Mucosa of gallbladder (tissue), 1 donor: ENCODE measurements at places on chromosomes 3 and 15. TPM values are rescaled to one million over a fixed set of nuclear protein-coding genes. Genes with fewer than 3 reads are reported as not detected.

Gene PLSCR2
- 0.35 TPM for total RNA-seq

- no peak for DNase-seq
Observed at GRCh38 chr15:39640665-39641064, 59.8 kb downstream of the THBS1 start.

DNA sequence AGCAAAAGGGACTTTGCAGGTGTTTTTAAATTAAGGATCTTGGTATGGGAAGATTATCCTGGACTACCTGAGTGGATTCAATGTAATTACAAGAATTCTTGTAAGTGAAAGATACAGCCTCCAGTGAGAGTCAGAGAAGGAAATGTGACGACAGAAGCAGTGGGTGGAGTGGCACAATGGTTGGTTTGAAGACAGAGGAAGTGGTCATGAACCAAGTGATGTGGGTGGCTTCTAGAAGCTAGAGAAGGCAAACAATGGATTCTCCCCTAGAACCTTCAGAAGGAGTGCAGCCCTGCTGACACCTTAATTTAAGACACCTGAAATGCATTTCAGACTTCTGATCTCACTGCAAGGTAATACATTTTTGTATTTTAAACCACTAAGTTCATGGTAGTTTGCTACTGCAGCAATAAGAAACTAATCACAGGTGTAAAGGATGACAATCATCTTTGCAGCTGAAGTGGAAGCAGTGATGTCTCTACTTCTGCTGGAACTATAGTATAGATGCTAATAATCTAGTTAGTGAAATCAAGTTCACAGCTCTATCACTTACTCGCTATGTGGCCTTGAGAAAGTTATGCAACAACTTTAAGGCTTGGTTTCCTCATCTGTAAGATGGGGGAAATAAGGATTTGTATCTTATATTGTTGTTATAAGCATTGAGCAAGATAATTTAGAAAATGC is 403.4 kb upstream of the SUCLG2 start:
- DNase-seq, result no peak

DNA sequence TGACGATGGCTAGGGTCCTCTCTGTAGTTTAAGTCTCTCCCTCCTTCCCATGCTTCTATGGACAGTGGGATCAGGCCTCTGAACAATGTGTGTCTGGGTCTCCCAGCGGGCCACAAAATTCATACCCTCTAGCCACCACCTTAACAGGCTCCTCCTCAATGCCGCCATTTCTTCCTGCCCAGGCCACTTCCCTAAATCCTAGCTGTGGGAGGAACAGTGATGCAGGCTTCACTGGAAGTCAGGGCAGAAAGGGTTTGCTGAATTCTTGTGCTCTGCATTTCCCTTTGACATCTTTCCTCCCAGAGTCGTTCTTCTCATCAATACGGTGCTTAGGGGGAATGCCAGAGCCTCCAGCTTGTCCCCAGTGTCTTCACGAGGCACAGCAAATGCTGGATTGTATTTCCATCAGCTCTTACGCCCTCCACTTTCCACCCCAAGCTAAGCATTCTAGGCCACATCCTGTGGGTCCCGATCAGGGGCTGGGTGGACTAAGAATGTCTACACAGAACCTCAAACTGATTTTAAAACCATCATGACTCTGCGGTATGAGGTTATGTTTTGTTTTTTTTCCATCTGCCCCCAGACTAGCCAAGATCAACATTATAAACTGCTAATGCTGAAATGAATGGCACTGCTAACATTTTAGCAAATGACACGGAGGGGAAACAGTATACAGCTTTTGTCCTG is 11.9 kb upstream of the LDHAL6B start:
- DNase-seq, result no peak

GRCh38 chr3:195035345-195036202 is 235.4 kb downstream of the XXYLT1 start:
- no peak for DNase-seq

- DNase-seq, result no peak
Observed at GRCh38 chr15:61076598-61077170, 152.4 kb downstream of the RORA start.

- DNase-seq, result no peak
Observed at GRCh38 chr3:55782351-55782750, 295.2 kb upstream of the WNT5A start.

DNA sequence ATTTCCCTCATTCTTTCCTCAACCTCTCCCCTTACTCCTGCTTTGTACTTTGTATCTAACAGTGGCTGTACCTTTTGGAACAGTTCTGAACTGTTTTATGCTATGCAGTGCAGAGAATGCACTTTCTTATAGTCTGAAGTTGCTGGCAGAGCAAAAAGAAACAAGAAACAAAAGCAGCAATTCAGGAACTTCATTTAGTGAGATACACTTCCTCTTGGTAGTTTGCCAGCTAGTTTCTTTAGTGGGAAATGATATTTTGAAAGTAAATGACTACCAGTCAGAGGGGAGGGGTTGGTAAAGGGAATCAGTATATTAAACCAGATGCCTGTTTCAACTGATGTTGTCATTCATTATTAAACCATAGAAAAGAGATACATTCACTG is 55.0 kb upstream of the CHD2 start:
- no peak for DNase-seq

- peak; percentile 73 for DNase-seq
Observed at GRCh38 chr15:84878504-84878903, 6.0 kb upstream of the SLC28A1 start.

GRCh38 chr3:74267131-74267530 is 347.3 kb downstream of the CNTN3 start:
- DNase-seq, result no peak

DNA sequence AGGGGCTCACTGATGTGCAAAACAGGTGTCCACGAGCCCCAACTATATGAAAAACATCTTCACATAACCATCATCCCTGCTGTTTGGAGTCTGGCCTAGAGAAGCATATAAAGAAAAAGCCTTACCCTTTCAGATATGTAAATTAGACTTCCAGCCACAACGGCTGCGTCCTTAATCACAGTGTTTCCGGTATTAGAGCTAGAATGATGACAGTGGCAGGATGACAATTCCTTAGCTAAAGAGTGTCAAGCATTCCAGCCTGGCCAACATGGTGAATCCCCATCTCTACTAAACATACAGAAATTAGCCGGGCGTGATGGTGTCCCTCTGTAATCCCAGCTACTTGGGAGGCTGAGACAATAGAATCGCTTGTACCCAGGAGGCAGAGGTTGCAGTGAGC is 19.5 kb upstream of the SAMD7 start:
- DNase-seq, result no peak

DNA sequence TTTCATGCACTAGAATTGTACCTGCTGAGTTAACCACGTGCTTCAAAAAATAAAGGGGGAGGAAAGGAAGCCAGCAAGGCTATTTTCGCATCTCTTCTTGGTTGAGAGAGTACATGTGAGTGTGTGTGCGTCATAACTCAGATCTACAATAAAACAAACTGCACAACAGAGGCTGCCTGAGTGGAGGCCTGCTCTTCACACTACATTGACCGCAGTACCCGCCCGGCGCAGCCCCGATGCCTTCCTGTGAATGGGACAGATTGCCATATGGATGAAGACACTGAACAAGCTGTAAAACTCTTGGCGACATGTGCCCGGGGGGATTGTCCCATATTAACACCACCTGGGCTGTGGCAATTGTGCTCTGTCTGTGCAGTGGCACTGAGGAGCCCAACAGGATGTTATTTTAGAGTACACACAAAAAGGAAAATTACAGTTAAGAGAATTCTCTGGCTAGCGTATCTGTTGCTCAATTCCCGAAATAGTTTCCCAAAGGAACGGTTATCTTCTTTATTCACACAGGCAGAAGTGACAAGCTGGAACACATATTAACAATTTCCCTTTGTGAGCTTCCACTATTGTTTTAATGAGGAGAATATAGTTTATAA is 551.5 kb downstream of the FOXP1 start:
- DNase-seq, result no peak

DNA sequence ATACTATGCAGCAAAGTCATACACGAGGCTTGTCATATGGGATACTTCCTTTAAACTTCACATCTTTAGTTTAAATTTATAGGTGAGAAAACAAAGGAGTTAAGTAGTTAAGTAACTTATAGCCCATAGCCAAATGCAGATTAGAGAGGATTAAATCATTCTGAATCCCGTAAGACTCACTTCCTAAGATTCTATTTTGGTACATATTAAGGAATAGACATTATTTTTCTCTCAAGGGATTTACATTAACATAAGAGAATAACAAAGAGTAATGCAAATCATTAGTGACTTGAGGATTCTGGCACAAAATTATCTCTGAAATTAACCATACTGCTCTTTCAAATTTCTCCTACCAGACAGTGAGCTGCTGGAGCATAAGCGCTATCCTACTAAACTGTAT is 747.4 kb upstream of the ARPP21 start:
- no peak for DNase-seq

DNA sequence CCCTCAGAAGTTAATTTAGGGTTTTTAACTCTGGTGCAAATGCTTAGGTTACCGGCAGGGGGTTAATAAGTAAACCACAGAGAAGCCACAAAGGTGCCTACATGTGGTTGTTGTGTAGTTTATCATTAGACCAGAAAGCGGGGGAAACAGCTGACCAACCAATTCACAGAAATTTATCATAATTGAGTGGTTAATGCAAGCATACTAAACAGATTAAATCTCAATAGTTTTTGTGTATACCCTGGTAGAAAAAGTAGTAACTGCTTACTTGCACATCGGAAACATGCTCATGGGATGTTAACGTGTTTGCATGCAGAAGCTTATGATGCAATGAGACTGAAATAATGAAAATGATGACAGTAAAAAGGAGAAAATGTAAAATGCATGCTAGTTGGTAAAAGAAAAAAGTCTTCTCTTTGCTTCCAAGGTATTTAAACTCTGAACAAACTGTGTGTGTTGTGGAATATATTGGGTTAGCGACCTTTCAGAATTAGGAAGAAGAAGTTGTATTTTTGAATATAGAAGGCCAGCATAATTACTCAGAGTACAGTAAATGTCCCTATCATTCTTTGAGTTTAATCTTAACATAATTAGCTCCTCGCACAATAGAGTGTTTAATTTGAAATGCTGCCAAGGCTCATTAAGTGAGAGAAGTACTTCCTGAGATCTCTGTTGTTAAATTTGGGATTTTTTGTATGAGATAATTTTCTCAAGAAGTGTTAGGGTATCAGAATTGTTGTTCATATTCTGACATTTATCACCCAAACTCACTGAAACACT is 316.2 kb downstream of the PTPRG start:
- no peak for DNase-seq

- DNase-seq, result no peak
Observed at GRCh38 chr15:41792000-41792637, 17.8 kb downstream of the MAPKBP1 start.

DNA sequence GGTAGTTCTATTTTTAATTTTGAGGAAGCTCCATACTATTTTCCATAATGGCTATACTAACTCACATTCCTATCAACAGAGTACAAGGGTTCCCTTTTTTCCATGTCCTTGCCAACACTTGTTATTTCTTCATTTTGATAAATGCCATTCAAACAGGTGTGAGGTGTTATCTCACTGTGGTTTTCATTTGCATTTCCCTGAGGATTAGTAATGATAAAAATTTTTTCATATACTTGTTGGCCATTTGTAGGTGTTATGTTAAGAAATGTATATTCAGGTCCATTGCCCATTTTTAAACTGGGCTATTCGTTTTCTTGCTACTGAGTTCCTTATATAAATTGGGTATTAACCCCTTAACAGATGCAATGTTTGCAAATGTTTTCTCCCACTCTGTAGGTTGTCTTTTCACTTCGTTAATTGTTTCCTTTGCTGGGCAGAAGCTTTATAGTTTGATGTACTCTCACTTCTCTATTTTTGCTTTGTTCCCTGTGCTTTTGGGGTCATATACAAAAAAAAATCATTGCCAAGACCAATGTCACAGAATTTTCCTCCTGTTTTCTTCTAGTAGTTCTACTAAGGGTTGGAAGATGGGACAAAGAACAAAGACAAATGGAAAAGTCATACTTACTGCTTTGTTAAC is 11.0 kb upstream of the VPS39 start:
- DNase-seq, result no peak

GRCh38 chr3:42595682-42596081 is 4.8 kb upstream of the NKTR start:
- no peak for DNase-seq

DNA sequence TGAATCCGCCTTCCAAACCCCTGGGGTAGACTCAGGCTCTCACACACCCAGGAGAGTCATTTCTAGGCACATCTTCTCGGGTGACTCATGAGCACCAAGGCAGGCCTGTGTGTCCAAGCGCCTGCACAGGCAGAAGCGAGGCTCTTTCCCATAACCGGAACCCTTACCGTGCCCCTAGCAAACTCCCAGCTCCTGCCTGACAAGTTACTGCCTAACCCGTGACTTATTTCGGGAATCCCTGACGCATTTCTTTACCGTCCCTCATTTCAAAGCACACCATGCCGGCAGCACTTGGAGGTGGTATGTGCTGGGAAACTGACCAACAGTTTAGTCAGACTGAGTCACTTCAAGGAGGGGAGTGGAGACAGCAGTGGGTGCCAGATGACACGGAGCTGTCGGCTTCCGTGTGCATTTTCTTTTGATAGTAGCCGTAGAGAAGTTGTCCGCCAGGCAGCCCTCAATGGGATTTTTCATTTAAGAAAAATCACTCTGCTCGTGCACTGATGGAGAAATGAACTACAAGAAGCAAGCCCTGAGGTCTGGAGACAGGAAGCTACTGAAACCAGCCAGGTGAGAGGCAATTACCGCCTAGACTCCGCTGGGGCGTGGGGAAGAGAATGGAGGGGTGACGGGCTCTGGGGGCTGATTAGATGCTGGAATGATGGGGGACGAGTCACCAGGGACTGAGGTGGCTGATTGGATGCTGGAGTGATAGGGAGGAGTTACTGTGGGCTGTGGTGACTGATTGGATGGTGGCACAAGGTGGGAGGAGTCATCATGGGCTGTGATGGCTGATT is 17.3 kb upstream of the HRH1 start:
- DNase-seq, result peak; percentile 28

DNA sequence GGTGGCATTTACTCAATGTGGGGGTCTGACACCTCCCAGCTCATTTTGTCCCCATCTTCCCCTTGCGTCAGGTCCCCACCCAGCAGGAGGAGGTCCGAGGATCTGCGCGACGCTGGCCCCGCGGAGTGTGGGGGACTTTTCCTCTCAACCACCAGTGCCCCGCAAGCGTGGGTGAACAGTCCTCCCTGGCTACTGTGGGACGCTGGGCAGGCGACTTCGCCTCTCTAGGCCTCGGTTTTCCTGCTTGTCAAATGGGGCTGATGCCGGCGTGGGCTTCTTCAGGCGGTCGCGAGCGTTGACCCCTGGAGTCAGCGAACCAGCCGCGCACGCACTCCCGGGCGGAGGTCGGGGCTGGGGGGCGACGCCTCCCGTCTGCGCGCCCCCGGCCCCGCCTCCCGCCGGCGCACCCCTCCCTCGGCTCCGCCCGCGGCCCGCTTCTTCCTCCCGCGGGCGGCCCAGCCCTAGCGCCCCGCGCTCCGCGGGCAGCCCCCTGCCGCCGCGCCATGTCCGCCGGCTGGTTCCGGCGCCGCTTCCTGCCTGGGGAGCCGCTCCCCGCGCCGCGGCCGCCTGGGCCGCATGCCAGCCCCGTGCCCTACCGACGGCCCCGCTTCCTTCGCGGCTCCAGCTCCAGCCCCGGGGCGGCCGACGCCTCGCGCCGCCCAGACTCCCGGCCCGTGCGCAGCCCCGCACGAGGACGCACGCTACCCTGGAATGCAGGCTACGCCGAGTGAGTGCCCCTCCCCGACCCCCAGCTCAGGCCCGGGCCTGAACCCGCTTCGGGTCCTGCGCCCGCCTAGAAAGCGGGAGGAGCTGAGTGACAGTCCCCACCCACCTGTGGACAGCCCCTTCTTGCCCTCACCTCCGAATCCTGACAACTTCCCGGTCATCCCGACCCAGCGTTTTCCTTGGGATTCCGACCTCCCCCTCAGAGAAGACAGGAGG is at the start of gene PPM1M:
TSS of gene PPM1M (plus strand) at position 438 of the 942 bp plus-strand sequence. CDS start at position 504, 66 bp downstream.
- no peak for DNase-seq

Gene GOLGA6B
- not detected for total RNA-seq

Gene ABHD17C
- total RNA-seq, result 11.2 TPM

GRCh38 chr15:99058421-99058870 is 46.4 kb upstream of the SYNM start:
- DNase-seq, result no peak
